Right renal cortex interstitium (tissue), 3 donors: ENCODE measurements at places on chromosomes 7 and 10.

DNA sequence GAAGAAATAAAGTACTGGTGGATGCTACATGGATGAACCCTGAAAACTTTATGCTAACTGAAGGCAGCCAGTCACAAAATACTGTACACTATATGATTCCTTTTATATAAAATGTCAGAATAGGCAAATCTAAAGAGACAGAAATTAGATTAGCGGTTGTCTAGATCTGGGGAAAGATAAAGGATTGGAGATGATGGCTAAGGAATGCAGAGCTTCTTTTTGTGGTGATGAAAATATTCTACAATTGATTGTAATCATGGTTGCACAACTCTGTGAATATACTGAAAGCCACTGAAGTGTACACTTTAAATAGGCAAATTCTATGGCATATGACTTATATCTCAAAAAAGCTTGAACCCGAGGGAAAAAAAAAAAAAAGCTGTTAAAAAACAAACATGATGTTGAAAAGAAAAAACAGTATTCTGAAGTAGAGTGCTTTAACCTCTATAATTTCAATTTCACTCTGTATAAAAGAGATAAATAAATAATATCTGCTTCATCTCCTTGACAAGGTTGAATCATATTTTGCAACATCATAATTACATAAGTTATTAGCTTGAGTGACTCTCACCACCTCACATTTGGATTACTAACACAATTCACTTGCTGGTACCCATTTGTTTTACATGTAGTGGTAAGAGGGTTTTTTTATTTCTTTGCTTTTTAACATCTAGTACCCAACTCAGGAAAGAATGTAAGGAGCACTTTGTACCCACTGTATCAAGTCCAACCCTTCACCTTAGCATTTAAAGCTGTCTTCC, 2.8 kb upstream of the GNAI1 start:
- DNase-seq: no peak

- no peak for DNase-seq
These were observed 6.3 kb downstream of the IFT22 start for GRCh38 chr7:101315336-101315735.

DNA sequence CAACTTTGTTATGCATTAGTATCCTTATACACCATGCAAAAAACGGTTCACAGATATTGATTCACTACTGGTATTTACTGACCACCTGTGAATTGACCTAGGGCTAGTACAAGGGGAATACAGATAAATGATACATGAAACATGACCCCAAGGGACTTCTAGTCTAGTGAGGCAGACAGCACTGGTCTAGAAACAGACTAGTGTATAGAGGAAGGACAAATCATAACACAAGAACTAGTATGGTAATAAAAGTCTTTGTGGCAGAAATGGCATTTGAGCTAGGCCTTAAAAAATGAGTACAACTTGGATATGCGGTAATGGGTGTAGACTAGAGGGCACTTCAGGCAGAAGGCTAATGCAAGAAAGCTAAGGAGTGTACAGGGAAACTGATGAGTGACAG, 86.6 kb downstream of the SLC25A13 start:
- DNase-seq: no peak

DNA sequence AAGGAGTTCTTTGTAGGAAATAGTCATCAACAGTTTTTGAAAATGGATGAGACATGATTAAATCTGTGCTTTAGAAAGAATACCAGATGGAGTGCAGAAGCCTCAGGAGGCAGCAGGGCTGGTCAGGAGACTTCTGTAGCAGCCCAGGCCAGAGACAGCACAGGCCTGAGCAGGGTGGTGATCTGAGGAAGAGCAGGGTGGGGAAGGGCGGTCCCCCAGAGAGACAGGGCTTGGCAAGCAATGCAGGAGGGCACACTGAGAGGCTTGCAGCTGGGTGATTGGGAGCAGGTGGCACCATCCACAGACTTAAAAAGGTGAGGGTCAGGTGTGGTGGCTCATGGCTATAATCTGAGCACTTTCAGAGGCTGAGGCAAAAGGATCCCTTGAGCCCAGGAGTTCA, 4.3 kb upstream of the SMKR1 start:
- no peak for DNase-seq

GRCh38 chr10:88080213-88080612, 216.8 kb downstream of the PTEN start:
- peak; percentile 17 for DNase-seq

DNA sequence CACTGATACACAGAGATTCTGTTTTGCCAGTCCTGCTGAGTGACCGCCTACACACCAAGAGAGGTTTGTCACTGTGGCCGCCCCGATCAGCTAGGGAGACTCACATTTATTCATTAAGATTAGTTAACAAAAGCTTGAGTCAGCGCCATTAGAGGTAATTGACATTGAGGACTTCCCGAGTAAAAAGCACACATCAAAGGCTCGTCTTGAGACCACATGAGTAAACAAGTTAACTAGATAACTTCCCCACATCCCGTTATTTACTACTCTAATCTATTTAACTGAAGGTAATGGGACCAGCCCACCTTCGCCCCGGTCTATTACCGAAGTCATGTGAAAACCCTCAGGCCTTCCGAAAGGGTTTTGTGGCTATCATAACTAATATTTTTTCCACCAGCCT, 23.0 kb downstream of the SRRM3 start:
- DNase-seq: no peak

DNA sequence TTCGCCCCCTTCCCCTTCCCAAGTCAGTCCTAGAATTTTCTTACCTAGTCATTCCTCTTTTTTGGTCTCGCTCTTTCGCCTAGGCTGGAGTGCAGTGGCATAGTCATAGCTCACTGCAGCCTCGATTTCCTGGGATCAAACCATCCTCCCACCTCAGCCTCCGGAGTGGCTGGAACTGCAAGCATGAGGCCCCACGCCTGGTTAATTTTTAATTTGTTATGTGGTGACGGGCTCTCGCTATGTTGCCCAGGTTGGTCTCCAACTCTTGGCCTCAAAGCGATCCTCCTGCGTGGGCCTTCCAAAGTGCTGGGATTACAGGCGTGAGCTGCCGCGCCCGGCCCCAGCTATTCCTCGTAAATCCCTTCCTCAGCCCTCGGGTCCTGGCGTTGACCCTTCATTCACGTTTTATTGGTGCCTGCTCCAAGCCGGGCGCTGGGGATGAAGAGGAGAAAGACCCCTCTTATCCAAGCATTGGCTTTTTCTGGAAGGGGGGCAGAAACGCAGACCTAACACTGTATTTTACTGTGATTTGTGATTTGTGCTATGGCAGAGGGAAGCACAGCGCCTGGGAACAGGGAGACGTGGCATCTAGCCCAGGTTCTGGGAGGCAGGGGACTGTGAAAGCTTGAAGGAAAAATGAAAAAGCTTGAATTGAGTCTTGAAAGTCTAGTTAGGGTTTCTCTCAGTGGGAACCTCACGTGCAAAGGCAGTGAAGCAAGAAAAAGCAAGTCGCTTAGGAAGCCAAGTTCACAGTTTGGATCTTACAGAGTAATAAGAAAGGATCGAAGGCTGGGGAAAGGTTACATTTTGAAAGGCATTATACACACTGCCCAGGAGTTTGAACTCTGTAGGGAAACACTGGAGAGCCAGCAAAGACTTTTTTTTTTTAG, 516 bp downstream of the ZNHIT1 start:
- DNase-seq: no peak

GRCh38 chr10:92897916-92898315, 49.6 kb downstream of the EXOC6 start:
- DNase-seq: no peak

GRCh38 chr7:159042581-159043101, 102.0 kb downstream of the VIPR2 start:
- no peak for DNase-seq

- DNase-seq: no peak
These were observed 38.9 kb upstream of the CDK13 start for GRCh38 chr7:39911167-39911566.

- no peak for DNase-seq
These were observed 15.8 kb downstream of the ATP6V1F start for GRCh38 chr7:128878226-128879105.

DNA sequence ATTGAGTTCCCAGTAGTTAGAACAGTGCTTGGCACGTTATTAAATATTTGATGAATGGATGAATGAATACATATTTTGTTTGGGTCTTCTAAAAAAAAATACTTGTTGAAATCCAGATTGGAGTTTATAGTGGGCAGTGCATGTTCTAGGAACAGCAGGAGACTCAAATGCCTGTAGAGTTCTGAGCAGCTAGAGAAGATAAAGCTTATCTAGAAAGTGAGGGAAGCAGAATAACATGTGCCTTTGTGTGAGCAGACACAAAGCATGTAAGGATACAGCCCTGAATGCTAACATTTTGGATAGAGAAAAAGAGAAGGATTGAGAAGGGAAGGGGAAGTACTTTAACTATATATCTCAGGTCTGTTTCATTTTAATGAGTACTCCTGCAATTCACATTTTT, 71.9 kb downstream of the SRI start:
- no peak for DNase-seq

DNA sequence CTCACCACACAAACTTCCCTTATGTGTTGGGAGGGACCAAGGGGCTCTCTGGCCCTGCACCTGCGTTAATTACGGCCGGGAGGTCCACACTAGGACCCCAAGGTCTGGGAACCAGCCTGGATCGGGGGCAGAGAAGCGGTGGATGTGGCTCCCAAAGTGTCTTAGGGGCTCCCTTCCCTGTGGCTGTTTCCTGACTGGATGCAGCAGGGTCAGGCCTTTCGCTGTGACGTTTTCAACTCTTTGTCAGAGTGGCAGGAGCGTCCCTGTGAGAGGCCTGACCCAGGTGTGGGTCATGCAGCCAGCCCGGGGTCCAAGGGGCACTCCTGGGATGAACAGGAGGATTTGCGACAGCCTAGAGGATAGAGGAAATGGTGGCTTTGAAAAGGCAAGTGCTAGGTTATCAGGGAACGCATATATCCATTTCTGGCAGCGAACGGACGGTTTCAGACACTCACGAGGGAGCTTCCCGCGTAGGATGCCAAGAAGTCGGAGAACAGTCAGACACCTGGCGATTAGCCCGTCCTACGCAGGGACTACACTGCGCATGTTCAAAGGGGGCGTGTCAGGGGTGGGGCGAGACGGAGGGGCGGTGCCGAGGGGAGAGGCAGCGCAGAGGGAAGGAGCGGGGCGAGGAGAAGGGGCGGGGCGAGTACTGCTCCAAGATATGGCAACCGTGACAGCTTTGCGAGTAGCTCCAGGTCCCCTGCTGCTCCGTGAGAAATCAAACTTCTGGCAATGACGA, 46.2 kb upstream of the ZNF716 start:
- no peak for DNase-seq

GRCh38 chr7:95089414-95090315, 182.3 kb downstream of the PPP1R9A start:
- DNase-seq: no peak

GRCh38 chr7:108307194-108307593, 149.0 kb downstream of the NRCAM start:
- DNase-seq: no peak

DNA sequence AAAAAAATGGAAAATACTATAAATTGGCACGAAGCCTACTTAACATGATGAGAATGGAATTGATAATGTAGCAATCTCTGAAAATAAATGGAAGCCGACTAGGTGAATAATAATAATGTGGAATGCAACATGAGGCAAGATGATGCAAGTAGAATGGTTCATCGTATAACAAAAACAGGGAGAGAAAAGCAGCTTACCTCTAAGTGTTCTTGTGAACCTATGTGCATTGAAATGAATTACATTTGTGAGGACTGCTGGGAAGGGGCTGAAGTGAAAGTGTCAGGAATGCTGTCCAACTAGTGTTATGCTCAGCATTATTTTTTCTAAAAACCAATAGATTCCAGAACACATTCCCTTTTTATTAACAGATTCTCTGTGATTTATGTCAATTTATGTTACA, 440.6 kb upstream of the LRRN3 start:
- DNase-seq: no peak

DNA sequence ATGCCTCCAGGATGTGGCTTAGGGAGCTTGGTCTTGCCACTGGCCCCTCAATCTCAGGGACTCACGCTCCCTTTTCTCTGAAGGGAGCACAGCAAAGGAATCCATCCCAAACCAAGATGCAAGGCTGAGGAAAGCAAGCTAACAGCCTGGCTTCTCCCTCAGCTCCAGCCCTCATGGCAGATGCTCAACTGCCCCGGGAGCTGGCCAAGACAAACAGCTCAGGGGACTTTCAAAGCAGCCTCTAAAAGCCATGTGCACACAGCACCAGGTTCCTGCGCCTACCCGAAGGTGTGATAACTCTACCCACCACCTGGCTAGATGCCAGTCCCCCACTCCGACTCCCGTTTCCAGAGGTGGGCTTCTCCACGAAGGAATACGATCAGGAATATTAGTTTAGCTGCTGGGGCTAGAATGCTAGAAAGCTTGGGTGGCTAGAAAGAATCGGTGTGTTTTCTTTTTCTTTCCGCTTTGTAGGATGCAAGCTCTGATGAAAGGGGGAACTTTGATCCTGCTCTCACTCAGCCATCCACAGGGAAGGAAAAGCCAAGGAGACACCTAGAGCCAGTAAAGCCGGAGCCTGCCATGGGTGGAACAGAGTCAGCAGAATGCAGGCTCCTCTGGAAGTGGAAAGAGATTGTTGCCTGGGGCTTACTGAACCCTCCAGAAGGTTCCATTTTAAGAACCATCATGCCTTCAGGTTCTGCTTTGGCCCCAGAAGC, 89.0 kb upstream of the FGFR2 start:
- DNase-seq: no peak

DNA sequence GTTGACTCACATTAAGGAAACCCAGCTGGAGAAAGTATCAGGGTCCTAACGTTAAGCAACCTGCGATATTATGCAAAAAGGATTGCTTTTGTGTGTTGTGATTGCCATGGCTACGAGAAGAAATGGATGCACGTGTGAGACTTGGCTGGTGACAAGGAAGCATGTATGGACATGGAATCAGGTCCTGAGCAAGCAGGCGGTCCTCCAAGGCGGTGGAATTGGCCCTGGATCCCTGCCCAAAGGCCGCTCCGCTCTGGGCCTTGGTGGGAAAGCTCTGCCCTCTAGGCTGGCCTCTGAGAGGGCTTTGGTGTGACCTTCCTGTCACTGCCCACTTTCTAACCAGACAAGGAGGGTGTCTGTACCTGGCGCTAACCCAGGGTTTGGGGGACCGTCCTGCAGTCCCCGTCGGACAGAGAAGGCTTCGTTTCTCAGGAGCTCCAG, 192.1 kb downstream of the EBF3 start:
- no peak for DNase-seq

- no peak for DNase-seq
These were observed 11.1 kb downstream of the FAM53B start for GRCh38 chr10:124732931-124733570.

GRCh38 chr7:157938211-157938610, 601.4 kb downstream of the DNAJB6 start:
- no peak for DNase-seq

DNA sequence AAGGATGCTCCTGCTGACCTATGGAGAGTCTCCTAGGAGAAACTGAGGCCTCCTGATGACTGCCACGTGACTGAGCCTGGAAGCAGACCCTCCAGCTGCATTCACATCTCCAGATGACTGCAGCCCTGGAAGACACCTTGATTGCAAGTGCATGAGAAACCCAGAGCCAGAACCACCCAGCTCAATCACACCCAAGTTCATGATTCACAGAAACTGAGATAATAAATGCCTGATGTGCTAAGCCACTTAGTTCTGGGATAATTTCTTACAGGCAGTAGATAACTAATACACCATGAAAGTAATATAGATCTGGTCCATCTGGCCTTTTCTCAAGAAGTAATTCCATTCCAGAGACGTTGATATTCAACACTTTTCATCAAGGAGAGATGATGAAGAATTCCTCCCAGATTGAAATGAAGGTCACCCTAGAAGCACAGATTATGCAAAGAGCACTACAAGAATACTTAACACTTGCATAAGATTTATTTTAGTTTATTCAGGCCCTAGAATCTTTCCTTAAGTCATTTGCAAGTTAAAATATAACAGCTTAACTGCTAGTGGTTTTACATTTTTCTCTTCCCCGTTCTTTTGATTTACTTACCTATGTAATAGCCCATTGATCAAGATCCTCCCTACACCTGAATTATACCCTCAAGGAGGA, 208.2 kb upstream of the INHBA start:
- DNase-seq: no peak
